Astrocyte of the cerebellum (primary cell): ENCODE measurements at places on chromosomes 5 and 9.

DNA sequence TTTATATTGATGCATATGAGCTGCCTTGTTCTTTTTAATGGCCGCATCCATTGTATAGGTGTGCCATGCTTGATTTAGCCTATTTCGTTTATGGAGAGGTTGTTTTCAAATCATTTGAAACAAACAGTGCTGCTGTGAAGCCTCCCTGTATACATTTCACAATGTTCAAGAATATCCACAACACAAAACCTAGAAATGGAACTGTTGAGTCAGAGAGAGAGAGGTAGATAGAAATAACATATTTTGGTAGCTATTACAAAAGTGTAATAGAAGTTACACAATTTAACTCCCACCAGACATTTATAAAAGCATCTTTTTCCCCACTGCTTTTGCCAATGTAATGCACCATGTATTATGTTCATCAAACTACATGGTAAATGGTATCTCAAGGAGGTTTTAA lies 82.0 kb downstream of the FRMD3 start:
- DNase-seq = no peak

DNA sequence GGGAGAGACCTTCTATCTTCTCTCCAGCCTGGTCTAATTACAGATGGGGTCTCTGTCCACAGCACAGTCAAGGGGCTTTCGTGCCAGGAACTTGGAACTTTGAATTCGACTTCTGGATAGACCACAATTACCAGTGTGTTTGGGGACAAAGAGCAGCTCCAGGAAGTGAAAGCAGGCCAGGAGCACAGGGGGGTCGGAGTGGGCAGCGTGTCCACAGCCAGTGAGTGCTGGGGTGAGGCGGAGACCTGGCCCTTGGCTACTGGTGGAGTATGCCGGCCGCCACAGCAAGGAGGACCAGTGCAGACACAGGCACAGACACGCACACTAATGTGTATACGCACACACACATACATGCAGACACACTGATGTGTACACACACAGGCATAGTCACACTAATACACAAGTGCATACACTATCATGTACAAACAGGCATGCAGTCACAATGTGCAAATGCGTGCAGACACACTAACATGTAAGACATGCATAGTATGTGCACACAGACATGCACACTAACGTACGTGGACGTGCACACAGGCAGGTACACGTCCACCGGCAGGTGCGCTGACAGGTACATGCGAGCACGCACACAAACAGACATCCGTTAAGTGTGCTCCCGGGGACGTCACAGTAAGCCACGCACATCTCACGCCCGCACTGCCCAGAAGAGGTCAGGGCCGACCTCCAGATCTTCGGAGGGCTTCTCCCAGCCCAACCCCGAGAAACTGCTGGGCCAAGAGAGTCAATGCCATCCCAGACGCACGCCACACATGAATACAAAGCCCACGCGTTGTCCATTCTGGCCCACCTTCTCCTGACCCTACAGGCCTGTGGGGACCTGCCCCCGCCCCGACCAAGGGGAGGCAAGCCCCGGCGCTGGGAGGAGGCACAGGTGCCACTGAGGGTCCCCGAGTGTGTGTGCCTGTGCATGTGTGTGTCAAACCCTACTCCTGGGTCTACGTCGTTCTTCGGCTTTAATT lies 46.5 kb downstream of the NKD2 start:
- no peak for DNase-seq

- DNase-seq = no peak
Observed at GRCh38 chr5:172353271-172353812, 69.8 kb upstream of the UBTD2 start.

DNA sequence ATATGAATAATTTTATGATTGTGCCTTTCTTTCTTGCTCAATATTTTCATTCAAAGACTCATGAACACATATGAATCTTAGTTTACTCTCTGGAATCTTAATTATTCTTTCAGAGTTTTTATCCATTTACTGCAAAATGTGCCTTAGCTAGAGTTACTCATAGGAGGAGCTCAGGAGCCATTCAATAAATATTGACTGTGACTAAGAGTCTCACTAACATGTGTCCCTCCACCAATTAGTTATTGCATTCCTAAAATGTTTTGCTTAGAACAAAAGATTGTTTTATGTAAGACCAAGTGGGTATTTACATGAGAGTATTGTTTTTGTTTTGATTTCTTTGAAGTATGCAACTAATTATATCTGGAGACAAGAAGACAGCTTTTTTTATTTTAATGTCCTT lies 218.4 kb upstream of the MAST4 start:
- DNase-seq = no peak

DNA sequence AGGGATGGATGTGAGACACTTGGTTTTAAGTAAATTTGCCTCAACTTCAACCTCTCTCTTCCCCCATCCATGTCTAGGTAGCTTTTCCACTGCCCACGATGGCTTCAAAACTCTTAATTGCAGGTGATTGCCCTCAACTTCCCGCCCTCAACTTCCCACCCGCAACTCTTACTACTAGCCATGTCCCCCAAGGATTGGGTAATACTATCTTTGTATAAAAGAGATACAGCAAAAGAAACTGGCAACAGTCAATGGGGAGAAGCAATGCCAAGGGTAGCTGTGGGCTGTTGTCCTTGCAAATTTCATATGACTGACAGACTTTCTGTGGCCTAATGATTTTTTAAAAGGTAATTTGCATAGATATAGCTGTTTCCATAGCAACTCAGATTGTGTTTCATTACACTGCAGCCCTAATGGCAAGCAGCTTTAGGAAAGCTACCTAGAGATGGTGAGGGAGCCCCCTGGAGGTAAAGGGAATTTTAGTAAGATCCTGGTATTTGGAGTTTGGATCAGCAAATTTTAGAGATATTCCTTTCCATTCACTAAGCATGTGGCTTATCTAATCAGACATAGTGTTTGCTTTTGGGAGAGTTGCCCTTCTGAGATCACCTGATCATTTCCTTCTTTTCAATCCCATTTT lies 421.5 kb upstream of the DAP start:
- DNase-seq = peak; percentile 48

DNA sequence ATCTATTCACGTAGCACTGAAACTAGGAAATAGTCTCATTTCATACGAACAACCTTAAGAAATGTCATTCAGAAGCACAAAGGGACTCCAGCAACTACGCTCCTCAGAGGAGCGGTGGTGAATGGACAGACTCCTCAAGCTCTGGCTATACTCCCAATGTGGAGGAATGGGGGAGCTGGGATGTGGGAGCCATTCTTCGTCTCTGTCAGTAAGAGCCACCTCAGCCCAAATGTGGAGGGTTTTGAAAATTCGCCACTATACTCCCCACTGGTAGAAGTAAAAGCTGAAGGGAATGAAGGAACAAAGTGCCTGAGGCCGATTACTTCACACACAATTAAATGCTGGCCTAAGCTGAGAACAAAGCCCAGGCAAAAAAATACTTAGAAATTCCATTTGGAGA lies 96.3 kb downstream of the ADAMTS12 start:
- DNase-seq = no peak

GRCh38 chr5:104789366-104789765 lies 1226.8 kb upstream of the NUDT12 start:
- no peak for DNase-seq
